ENCODE measurements at places on chromosomes 12 and 14.
A peak's percentile ranks its signal among the peaks of the same experiment; 100 is the strongest.

- DNase-seq, result peak; percentile 1
Measured at GRCh38 chr14:66746316-66747006, 238.5 kb downstream of the GPHN start.

DNA sequence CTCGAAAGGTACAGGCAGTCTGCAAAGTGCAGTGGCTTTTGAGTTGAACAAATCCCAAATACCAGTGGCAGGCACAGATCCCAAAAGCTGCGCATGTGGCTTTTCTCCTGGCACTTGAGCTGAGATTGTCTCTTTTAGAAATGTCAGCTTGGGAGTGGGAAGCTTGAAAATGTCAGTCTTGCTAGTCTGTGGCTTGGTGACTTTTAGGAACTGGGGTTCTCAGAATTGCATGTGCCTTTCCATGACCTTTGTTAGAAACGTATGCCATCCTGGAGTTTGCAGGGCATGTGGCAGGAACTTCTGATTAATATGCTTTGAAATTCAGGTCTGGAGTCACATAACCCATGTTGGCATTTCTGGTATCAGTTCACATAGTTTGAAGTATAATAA, 182.1 kb downstream of the CHST11 start:
- DNase-seq, result no peak

DNA sequence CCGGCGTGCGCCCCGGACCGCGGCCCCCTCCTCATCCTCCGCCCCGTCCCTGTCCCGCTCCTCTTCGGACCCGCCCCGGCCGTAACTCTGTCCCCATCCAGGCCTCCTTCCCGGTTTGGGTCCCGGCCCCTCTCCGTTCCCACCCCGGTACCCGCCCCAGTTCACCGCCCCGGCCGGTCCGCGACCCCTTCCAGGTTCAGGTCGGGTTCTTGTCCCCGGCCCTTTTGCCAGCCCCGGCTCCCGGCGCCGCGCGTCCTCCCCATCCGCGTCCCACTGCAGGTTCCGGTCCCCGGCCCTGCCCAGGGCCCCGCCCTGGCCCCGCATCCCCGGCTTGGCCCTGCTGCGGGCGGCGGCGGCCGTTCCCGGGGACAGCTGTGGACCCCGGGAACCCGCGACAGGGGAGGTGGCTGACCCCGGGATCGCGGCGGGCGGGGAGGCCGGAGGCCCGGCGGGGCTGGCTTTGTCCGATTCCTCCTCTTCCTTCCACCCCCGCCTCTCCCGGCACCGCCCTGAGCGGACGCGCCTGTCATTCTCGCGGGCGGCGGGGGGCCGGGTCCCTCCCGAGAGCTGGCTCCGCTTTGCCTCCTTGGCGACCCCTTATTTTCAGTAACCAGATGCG, 601 bp downstream of the KLC1 start:
- DNase-seq, result peak; percentile 41

DNA sequence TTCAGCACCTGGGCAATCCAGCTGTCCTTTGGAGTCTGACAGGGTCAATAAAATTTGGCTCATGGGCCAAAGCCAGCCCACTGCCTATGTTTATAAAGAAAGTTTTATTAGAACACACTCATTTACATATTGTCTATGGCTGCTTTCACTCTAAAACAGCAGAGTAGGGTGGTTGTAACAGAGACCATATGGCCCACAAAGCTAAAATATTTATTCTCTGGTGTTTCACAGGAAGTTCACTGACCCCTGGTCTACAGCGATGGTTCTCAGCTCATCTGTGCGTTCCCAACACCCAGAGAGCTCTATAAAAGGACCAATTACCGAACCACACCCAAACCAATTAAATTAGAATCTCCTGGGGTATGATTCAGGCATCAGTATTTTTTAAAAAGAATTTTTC, 37.7 kb upstream of the RTRAF start:
- DNase-seq, result no peak

GRCh38 chr12:121610239-121611149, 15.8 kb upstream of the ORAI1 start:
- DNase-seq, result no peak

DNA sequence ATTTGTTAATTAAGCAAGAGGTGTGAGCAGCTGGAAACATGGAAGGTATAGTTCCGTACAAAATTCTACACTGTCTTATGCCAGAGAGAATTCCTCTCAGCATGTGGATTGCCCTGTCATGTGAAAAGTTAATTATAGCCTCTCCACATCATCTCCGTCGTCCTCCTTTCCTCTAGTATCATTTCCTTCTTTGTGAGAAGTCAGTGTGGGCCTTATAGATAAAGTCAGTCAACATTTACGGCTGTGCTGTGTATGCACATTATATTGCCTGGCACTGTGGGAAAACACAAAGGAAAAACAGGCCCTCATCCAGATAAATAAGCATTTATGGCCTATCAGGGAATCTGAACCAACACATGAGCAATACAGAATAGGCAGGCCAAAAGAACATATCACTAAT, 236.6 kb downstream of the SEC23A start:
- DNase-seq, result no peak

DNA sequence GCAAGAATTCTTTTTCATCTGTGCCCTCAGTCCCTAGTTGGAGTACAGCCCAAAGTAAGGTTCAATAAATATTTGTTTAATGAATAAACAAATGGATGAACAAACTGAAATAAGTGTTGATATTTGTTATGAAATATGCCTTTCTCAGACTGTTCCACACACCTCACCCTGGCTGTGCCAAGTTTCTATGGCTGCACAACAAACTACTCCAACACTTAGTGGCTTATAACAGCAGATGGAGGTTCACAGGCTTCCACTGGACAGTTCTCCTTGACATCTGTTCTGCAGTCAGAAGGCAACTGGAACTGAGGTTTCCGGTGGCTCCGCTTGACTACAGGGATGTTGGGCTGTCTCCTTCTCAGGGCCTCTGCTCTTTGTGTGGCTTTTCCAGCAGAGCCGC, 197.1 kb downstream of the RGS6 start:
- DNase-seq, result no peak

DNA sequence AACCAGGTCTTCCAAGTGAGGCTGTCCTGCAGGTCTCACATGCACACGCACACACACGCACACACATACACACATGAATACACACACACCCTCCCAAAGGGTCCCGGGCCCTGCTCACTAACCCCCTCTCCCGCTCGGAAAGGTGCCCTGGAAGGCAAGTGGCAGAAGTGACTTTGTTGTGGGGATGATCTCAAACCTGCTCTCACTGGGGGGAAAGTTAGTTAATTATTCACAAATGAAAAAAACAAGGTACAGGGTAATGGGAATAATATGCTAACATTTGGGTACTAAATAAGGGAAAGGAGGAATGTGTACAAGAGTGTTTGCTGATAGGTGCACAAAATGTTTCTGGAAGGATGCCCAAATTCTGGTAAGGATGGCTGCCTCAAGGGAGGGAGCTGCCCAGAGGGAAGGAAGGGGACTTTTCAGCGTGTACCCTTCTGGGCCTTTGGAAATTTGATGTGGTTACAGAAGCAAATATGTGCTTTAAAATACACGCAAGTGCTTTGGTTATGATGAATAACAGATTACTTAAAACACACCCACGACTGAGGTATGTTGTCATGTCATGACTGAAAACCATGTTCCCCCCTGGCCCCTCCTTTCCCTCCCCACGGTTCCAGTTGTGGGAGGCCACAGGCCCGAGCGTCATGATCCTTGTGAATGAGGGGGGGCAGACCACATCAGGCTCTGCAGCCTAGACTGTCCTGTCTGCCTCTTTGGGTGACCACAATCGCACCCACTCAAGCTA, 43.3 kb upstream of the PLEKHG6 start:
- no peak for DNase-seq

Data from kidney capillary endothelial cell (primary cell).